ENCODE measurements at places on chromosomes 3 and 15. TPM values are rescaled to one million over a fixed set of nuclear protein-coding genes. Genes with fewer than 3 reads are reported as not detected.

TP63 gene
- total RNA-seq = not detected

ALG1L2 gene
- not detected for total RNA-seq

GABRG3 gene
- total RNA-seq = not detected

CGNL1 gene
- not detected for total RNA-seq

CPEB1 gene
- not detected for total RNA-seq

DNA sequence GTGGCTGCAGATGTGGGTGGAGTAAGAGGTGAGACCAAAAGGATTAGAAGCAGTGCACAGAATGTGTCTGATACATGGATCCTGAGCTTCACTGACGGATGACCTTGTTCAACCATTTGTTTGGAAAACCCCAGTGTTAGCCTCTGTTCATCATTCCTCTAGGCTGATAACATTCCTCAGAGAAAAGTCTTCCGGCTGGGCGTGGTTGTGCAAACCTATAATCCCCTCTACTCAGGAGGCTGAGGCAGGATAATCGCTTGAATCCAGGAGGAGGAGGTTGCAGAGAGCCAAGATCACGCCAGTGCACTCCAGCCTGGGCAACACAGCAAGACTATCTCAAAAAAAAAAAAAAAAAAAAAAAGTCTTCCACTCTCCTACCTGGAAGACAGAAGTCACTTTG, 23.1 kb upstream of the CHD2 start:
- no peak for DNase-seq

GRCh38 chr3:144128108-144128892, 156.7 kb downstream of the DIPK2A start:
- DNase-seq = no peak

DNA sequence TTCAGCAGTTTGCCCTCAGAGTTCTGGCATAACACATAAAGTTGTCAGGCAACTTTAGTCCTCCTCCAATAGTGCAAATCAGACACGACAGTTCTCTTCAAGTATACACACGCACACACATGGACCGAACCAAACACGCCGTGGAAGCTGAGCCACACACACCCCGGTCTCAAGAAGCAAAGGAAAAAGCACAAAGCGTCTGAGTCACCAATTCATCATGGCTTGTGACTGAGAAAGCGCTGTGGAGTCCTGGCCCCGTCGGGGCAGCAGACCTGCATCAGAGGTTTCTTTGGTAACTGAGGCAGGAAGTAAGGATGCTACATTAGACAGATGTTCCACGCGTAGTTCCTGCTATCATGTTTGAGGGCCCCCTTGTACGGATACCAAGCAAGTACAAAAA, 85.7 kb downstream of the VGLL4 start:
- DNase-seq = no peak

- DNase-seq = no peak
Observed at GRCh38 chr3:111911446-111911845, 52.4 kb downstream of the PHLDB2 start.

Measured in Karpas-422 (cell line).